ENCODE measurements at places on chromosomes 4 and X. TPM values are rescaled to one million over a fixed set of nuclear protein-coding genes. Genes with fewer than 3 reads are reported as not detected.

DNA sequence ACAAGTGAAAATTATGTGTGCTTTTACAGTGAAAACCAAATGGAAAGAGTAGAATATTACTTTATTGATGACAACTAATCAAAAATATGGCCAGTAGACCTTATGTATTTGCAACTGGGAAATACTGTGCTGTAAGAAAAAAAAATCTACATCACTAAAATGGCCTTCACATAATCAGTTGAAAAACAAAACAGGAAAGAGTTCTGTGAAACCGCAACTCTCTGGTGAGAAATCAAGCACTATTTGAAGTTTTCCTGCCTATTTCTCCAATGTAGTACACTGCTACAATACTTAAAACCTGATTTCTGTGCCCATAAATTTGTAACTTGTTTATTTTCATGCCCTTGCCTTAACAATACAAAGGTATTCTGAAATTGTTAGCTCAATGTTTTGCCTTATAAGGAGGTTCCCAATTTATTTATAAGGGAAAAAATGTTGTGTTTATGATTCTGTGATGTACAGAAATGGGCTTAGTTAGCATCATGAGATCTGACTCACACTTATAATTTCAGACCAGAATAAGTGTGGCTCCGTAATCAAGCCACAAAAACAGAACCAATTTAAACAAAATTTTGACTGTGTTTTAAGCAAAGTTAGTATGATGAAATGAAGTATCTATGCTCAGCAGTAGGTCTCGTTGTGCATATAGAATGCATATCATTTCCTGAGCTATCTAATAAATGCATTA, 147.1 kb downstream of the FAT4 start:
- no peaks in the 10 kb centered on the region for H3K36me3 ChIP-seq
- H3K4me3 ChIP-seq = no peak overlapping the region
- no peak for DNase-seq
- H3K27ac ChIP-seq = no peak overlapping the region

The AP1AR gene
- 27.9 TPM for total RNA-seq

GRCh38 chr4:110165382-110166286, 32.8 kb downstream of the ELOVL6 start:
- no peaks in the 10 kb centered on the region for H3K36me3 ChIP-seq
- H3K4me3 ChIP-seq = no peak overlapping the region
- no peaks in the 10 kb centered on the region for H3K27me3 ChIP-seq
- H3K27ac ChIP-seq = no peak overlapping the region
- no peak for DNase-seq
- H3K4me1 ChIP-seq = peaks cover 16% of the 10 kb centered on the region

The CCKAR gene
- total RNA-seq = 1.2 TPM
